HL-60 (cell line): ENCODE measurements at places on chromosomes 6 and 20.

GRCh38 chr6:17212546-17213371 lies 68.4 kb upstream of the RBM24 start:
- no peak for DNase-seq

- DNase-seq = peak; percentile 90
Observed at GRCh38 chr20:2750491-2751251, 49.8 kb downstream of the CPXM1 start.

DNA sequence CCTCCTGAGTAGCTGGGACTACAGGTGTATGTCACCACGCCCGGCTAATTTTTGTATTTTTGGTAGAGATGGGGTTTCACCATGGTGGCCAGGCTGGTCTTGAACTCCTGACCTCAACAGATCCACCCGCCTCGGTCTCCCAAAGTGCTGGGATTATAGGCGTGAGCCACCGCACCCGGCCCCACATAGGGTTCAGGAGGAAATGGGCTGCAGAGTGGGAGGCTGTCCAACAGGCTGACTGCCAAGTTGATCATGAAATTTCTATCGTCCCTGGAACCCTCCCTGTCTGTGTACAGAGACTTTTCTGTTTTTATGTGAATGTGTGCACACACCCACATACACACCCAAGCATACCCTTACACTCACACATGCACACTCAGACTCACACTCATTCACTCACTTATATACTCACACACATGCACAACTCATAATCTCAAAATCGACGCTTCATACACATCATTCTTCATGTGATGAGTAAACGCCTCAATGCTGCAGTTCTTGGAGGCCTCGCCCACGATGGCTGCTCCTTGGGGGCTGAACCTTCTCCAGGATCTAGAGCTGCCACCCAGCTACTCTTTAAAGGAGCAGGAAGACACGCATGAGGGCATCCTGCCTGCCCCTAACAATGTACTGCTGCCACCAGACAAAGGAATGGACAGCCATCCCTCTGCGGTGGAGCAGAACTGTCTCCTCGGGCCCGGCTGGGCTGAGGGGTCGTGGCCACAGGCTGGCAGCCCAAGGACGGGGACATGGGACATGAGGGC lies 35.6 kb downstream of the SUN5 start:
- no peak for DNase-seq

GRCh38 chr6:120378582-120379220 lies 955.6 kb downstream of the TBC1D32 start:
- DNase-seq = peak; percentile 5

DNA sequence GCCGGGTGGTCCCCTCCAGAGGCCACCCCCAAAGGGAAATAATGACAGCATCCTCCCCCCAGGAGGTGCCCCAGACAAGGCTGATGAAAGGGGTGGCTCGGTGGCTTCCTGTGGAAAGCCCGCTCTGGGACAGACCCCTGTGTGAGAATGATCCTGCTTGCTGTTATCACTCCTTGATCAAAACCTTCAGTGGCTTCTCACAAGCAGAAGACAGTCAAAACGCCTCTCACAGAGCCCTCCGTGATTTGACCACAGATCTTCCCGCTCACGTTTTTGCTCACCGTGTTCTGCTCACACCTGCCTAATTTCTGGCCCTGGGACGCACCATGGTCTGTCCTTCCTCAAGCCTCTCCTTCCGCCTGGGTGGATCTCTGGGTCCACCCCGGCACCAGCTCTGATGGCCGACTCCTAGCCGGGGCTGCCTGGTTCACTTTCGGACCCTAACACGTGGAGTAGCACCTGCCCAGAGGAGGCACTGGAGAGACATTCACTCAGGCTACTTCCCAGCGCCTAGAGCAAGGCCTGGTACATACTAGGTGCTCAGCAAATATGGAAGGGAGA lies 210.4 kb downstream of the ANKRD60 start:
- DNase-seq = no peak

- no peak for DNase-seq
Observed at GRCh38 chr20:41538810-41539596, 79.2 kb downstream of the CHD6 start.

DNA sequence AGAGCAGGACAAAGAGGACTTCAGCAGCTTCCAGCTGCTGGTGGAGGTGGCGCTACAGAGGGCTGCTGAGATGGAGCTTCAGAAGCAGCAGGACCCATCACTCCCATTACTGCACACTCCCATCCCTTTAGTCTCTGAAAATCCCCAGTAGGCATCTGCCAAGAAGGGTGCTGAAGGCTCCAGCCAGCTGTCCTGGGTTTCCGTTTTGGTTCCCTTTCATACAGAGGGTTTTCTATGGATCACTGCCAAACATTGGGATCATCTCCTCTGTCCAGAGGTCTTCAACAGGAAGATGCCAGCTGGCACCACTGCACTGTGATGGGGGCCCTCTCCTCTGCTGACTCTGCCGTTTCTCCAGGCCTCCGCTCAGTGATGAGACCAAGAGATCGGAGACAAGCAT lies 14.3 kb upstream of the RAB5IF start:
- no peak for DNase-seq

DNA sequence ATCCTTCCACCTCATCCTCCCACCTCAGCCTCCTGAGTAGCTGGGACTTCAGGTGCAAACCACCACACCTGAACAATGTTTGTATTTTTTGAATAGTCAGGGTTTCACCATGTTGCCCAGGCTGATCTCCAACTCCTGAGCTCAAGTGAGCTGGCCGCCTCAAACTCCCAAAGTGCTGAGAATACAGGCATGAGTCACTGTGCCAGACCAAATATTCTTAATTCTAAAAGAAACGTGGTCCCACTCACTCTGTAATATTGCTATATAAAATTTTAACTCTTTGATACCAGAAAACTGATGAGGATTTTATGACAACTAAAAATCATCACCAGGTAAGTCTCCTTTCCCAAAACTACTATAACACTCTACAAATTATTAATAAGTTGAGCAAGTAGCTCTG lies 716.8 kb upstream of the GJE1 start:
- no peak for DNase-seq

DNA sequence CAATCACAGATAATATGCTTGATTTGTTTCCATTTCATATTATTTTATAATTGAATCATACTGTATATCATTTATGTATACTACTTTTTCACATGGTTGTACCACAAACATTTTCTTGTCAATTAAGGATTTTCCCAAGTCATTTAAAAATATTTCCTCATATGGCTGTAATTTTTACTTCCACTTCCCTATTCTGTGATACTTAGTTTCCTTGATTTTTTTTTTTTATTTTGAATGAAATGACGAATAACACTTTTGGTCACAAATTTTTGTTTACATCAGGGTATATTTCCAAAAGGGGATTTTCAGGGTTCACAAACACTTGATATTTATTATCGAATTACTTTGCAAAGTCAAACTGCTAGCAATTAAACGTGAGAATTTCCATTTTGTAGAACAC lies 515.6 kb downstream of the KIF16B start:
- no peak for DNase-seq

GRCh38 chr20:2066461-2067122 lies 35.0 kb upstream of the STK35 start:
- no peak for DNase-seq

- DNase-seq = no peak
Observed at GRCh38 chr20:46089167-46089416, 670 bp downstream of the NCOA5 start.

DNA sequence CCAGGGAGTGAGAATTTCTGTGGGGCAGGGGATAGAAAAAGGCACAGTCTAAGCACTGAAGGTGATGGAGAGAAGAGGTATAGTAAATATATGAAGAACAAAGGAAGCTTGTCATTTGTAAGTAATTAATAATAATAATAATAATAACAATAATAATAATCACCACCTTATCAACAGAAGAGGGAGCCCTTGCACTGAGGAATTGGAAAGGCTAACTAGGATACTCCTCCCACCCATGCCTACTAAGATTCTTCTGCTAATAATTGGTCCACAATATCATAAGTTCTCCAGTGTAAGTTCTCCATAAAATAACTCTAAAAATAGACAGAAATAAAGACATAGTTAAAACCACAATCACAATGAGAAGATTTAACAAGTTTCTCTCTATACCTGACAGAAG lies 912 bp upstream of the OR12D3 start:
- no peak for DNase-seq

DNA sequence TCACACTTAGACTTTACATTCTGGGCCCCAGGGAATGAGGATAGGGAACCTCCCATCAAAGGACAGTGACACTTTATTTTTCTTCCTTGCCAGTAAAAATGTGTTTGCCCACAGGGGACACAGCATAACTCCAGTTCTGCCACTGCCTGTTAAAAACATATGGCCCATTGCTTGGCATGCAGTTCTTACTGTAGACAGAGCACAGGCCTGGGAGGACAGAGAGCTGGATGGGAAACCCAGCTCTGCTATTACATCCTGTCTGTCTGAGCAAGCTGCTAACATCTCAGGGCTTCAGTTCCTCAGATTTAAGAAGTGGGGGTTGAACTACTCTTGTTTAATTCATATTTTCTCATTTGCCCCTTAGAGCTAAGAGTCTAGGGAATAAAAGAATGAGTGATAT lies 120.2 kb downstream of the AKAP7 start:
- no peak for DNase-seq

DNA sequence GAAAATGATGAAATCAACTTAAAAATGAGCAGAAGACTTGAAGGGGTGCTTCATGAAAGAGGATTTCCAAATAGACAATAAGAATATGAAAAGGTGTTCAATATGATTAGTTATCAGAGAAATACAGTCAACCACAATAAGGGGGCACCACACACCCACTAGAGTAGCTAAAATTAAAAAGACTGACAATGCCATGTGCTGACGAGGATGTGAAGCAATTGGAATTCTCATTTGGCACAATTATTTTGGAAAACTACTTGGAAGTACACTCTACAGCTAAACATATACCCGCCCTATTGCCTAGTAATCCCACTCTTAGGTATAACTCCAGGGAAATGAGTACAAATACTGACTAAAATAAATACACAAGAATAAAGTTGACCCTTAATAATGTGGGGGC lies 45.0 kb downstream of the MOCS1 start:
- DNase-seq = no peak

GRCh38 chr6:143792402-143793279 lies 50.5 kb upstream of the LTV1 start:
- DNase-seq = no peak

DNA sequence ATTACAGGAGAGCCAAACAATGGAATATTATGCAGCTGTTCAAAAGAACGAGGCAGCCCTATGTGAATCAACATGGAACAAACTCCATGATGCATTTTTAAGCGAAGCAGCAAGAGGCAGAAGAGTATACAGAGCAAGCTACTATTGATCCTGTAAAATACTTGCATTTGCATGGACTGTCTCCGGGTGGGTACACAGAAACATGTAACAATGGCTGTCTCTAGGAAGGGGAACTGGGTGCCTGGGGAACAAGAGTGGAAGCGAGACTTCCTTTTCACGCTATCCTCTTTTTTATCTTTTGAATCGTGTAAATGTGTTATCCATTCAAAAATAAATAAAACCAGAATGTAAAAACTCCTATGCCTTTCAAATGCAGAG lies 93.3 kb upstream of the SIRPA start:
- DNase-seq = no peak

DNA sequence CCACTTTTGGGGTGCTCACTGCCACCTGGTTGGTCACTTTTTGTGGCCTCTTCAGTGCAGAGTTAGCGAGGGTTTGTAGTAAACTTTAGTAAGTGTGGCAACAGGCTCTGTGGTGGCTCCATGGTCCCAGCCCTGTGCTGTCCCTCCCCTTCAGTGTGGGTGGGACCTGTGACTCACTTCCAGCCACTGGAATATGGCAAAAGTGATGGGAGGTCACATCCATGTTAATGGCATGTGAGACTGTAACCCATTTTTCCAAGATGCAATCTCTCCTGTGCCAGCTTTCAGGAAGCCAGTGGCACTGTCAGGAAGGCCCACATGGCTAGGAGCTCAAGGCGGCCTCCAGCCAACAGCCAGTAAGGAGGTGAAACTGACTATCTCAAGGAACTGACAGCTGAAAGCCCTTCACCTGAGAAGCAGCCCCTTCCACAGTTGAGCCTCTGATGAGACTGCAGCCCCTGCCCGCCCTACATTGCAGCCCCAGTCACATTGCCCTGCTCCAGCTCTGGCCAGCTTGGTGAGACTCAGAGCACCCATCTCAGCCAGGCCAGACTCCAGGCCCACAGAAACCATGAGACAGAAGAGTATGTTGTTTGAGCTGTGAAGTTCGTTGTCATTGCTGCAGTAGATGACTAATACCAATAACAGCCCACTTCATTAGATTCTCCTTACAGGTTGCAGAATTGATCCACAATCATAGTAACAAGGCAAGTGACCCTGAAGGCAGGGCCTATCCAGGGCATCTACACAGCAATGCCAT lies 13.1 kb upstream of the CST7 start:
- no peak for DNase-seq

DNA sequence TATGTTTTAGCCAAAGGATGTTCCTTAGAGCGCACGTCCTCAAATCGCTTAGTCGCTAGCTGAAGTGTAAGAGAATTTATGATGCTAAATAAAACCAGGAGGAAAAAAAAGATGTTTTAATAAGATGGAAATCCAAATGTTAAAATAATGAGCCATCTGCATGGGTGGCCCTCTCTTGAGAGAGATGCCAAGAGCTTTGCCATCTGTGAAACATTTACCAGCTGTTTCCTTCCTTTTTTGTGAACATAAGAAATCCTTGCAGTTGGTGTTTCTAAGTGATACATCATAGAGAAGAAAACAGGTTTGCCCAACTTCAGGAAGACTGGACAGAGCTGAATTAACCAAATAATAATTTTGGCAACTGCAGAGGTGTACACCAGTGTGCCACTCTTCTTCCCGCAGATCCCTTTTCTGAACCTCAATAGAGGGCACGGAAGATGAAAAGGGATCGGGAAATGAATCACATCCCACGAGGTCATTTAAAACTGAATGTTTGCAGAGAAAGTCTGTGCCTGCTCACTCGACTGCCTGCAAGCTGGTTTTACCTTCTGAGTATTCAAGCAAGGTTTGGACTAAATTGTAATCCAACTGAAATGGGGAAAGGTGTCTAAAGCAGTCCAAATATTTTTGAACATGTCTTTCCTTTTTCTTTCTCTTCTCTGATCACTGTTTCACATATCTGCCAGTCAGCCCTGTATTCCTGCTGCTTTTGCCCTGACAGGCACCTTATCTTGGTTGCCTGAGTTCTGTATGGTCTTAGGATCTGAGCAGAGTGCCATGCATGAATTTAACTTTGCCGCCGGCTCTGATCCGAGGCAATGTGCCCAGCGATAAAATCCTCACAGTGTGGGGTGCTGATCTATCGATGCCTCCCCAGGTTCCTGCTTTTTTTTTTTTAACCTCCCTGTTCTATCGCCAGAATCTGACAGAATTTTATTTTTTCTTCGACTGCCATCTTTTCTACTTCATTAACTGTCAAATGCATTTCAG lies 35.5 kb upstream of the TSHZ2 start:
- DNase-seq = no peak

DNA sequence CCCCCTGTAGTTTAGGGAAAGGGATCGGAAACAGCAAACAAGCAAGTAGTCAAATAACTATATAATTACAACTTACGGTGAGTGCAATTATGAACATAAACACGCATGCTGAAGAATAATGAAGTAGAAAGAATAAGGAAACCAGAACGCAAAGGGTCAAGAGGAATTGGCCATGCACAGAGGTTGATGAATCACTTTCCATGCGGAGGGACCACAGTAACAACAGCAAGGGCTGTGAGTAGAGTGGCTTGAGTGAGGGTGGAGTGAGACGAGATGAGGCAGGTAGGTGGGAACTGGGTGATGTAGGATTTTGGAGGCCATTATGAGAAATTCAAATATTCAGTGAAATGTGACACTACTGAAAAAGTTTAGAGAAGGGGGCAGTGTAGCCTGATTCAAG lies 112.2 kb upstream of the LAMP5 start:
- DNase-seq = no peak
